ENCODE measurements at places on chromosomes 4 and X. TPM values are rescaled to one million over a fixed set of nuclear protein-coding genes. Genes with fewer than 3 reads are reported as not detected.

The OPRPN gene
- total RNA-seq, result not detected

The NEXMIF gene
- total RNA-seq, result 0.12 TPM

The SPCS3 gene
- 39.1 TPM for total RNA-seq

The PDGFRA gene
- total RNA-seq, result 0.47 TPM

The PNMA6F gene
- total RNA-seq, result not detected

The MAPK10 gene
- 0.43 TPM for total RNA-seq

The FAM9C gene
- 0.07 TPM for total RNA-seq

The SSX2B gene
- not detected for total RNA-seq

The KCTD8 gene
- total RNA-seq, result not detected

The SMR3B gene
- not detected for total RNA-seq

The LARP1B gene
- 12.1 TPM for total RNA-seq

The PHKA1 gene
- 29.1 TPM for total RNA-seq

The MAGEA8 gene
- total RNA-seq, result not detected

The DNAJB14 gene
- total RNA-seq, result 16.5 TPM

The ARHGAP6 gene
- total RNA-seq, result 0.05 TPM

The FOXP3 gene
- 0.14 TPM for total RNA-seq

The PGAM4 gene
- not detected for total RNA-seq

The PRRG3 gene
- not detected for total RNA-seq

Data from A549 treated with Mapracorat at 1 μM for 4 hours (cell line).